ENCODE measurements at places on chromosomes 3 and 15. TPM values are rescaled to one million over a fixed set of nuclear protein-coding genes. Genes with fewer than 3 reads are reported as not detected.

Gene SPINK8
- not detected for total RNA-seq

Gene TMIE
- 0.07 TPM for total RNA-seq

Gene DOCK3
- total RNA-seq: 0.30 TPM

Gene CHAC1
- 19.6 TPM for total RNA-seq

Gene PDHB
- total RNA-seq: 68.6 TPM

Gene PRR20G
- not detected for total RNA-seq

Gene ROPN1B
- total RNA-seq: not detected

Gene ASB14
- not detected for total RNA-seq

Gene CAMK1
- total RNA-seq: 37.5 TPM

Gene USP50
- 0.13 TPM for total RNA-seq

Gene XCR1
- not detected for total RNA-seq

Gene CYP11A1
- total RNA-seq: 0.26 TPM

Gene VGLL3
- total RNA-seq: 93.0 TPM

Gene CD80
- not detected for total RNA-seq

Gene TUSC2
- total RNA-seq: 18.3 TPM

Data from smooth muscle cell of the pulmonary artery (primary cell).